Urinary bladder (tissue), 4 donors: ENCODE measurements at places on chromosomes 7 and 10. TPM values are rescaled to one million over a fixed set of nuclear protein-coding genes. Genes with fewer than 3 reads are reported as not detected.

CCDC136 gene
- total RNA-seq = 18.4 TPM

SPDYE1 gene
- total RNA-seq = not detected

DPP6 gene
- total RNA-seq = 2.4 TPM

CLCN1 gene
- total RNA-seq = 0.16 TPM

TAS2R41 gene
- not detected for total RNA-seq

GIMAP5 gene
- 25.6 TPM for total RNA-seq

COL1A2 gene
- total RNA-seq = 11,897 TPM

MRLN gene
- total RNA-seq = 5.7 TPM

SPDYE2B gene
- not detected for total RNA-seq

CDHR1 gene
- 0.32 TPM for total RNA-seq

CYP2C8 gene
- 1.1 TPM for total RNA-seq

ADCYAP1R1 gene
- 4.5 TPM for total RNA-seq

ADIRF gene
- 112 TPM for total RNA-seq

SPDYE16 gene
- not detected for total RNA-seq

SLIT1 gene
- total RNA-seq = 0.58 TPM

CALHM3 gene
- total RNA-seq = not detected

KLLN gene
- 0.63 TPM for total RNA-seq

WEE2 gene
- 0.42 TPM for total RNA-seq

DNAH11 gene
- 0.32 TPM for total RNA-seq

SLC16A12 gene
- total RNA-seq = 4.2 TPM

CPA4 gene
- total RNA-seq = 3.8 TPM

HABP2 gene
- not detected for total RNA-seq

SPDYE8 gene
- not detected for total RNA-seq

NEURL1 gene
- 5.2 TPM for total RNA-seq

TAF6 gene
- total RNA-seq = 20.6 TPM

RAPGEF5 gene
- 99.1 TPM for total RNA-seq

ZNF488 gene
- total RNA-seq = 0.63 TPM

CALCR gene
- 0.26 TPM for total RNA-seq

TMEM196 gene
- 1.0 TPM for total RNA-seq

SORBS1 gene
- 297 TPM for total RNA-seq

MOGAT3 gene
- not detected for total RNA-seq

EN2 gene
- not detected for total RNA-seq

CALML5 gene
- not detected for total RNA-seq

ANXA11 gene
- 41.8 TPM for total RNA-seq

CPVL gene
- total RNA-seq = 14.4 TPM
